ENCODE measurements at places on chromosomes 12 and 14. TPM values are rescaled to one million over a fixed set of nuclear protein-coding genes. Genes with fewer than 3 reads are reported as not detected.

TMPRSS12 gene
- total RNA-seq, result not detected

TOMM20L gene
- total RNA-seq, result not detected

LGMN gene
- total RNA-seq, result 62.6 TPM

SLC6A13 gene
- not detected for total RNA-seq

OR6C3 gene
- not detected for total RNA-seq

KRT83 gene
- not detected for total RNA-seq

EIF5 gene
- total RNA-seq, result 313 TPM

TAS2R30 gene
- 3.7 TPM for total RNA-seq

STAC3 gene
- 1.0 TPM for total RNA-seq

ACRBP gene
- 1.3 TPM for total RNA-seq

PZP gene
- total RNA-seq, result 0.88 TPM

TAS2R8 gene
- not detected for total RNA-seq

HNRNPC gene
- 611 TPM for total RNA-seq

GNPTAB gene
- total RNA-seq, result 39.5 TPM
